ENCODE measurements at places on chromosomes 6 and 20. TPM values are rescaled to one million over a fixed set of nuclear protein-coding genes. Genes with fewer than 3 reads are reported as not detected.

ANKRD66 gene
- not detected for total RNA-seq

PAX1 gene
- not detected for total RNA-seq

CLIC5 gene
- total RNA-seq, result 0.42 TPM

YIPF3 gene
- total RNA-seq, result 65.4 TPM

SNPH gene
- total RNA-seq, result 0.11 TPM

KCNS1 gene
- not detected for total RNA-seq

BPIFB4 gene
- total RNA-seq, result not detected

ZNF335 gene
- 7.4 TPM for total RNA-seq

LKAAEAR1 gene
- total RNA-seq, result not detected

SLC32A1 gene
- not detected for total RNA-seq

SLC17A9 gene
- 42.0 TPM for total RNA-seq

MICB gene
- total RNA-seq, result 0.81 TPM

PGC gene
- not detected for total RNA-seq

GCM1 gene
- not detected for total RNA-seq

ETV7 gene
- 4.6 TPM for total RNA-seq

TTK gene
- total RNA-seq, result 0.53 TPM

SOBP gene
- 1.5 TPM for total RNA-seq

MCHR2 gene
- not detected for total RNA-seq

TRAM2 gene
- 17.3 TPM for total RNA-seq

NRN1 gene
- total RNA-seq, result 2.9 TPM
